ENCODE measurements at places on chromosomes 12 and 14. TPM values are rescaled to one million over a fixed set of nuclear protein-coding genes. Genes with fewer than 3 reads are reported as not detected.
A peak's percentile ranks its signal among the peaks of the same experiment; 100 is the strongest.

CCDC38 gene
- total RNA-seq = not detected

- DNase-seq = no peak
These were observed 10.9 kb upstream of the PCED1B start for GRCh38 chr12:47068539-47068938.

UNC79 gene
- total RNA-seq = under 0.01 TPM

DNA sequence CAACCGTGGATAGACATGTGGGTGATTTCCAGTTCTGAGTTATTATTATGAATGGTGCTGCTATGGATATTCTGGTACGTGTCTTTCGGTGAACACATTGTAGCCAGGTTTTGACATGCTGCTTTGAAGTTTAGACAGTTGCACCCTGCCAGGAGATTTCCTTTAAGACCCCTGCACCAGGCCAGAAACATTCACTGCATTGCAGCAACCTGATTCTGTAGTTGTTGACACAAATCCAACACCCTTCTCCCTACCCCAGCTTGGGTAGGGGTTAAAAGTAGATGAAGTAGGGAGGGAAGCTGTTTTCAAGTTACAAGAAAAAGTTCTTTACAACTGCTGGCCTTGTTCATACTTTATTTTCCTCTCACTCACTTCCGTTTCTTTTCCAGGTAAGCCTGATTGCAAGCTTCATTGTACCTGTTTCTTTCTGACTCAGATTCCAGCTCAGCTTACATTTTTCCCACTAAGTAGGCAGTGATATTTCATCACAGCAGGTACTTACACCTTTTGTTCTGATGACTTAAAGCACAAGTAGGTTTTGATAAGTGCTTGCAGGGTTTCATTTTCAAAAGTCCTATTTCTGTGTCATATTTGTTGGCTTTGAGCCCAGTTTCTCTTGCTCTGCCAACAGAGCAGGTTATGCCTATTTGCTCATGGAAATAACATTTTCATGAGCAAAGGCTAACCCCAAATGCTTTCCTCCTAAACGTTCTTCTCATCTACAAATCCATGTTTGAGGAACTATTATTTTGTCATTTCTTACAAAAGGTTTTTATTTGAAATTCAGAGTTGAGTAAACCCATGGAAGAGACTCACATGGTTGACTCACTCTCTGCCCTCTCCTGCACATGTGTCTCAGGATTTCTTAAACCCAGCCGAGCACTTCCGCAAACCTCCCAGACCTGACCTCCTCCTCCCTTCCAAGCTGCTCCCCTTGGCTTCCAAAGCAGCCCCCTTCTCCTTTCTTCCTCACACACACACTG lies 12.1 kb upstream of the LTA4H start:
- peak; percentile 33 for DNase-seq

C12orf42 gene
- total RNA-seq = not detected

OR4E2 gene
- not detected for total RNA-seq

DNA sequence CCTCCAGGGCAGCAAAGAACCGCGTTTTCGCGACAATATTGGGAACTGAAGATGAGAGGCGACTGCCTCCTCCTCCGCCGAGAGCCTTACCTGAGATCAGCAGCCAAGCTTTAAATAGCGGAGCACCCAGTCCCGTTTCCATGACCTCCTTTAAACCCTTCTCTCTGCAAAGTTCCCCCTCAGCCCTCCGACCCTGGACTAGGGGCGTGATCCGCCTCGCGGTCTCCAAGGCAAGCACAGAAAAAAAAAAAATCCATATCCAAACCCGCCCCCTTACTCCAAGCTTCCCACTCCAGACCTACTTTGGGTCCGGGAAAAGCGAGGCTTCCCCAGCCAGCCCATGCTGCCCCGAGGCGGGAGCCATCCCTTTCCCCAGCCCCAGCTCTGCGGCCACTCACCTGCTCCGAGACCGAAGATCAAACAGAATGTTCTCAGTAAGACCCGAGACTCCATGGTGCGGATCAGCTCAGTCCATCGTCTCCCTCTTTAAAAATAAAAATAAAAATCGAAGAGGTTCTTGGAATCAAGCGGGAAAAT lies 630 bp downstream of the NELL2 start:
- DNase-seq = no peak

DNA sequence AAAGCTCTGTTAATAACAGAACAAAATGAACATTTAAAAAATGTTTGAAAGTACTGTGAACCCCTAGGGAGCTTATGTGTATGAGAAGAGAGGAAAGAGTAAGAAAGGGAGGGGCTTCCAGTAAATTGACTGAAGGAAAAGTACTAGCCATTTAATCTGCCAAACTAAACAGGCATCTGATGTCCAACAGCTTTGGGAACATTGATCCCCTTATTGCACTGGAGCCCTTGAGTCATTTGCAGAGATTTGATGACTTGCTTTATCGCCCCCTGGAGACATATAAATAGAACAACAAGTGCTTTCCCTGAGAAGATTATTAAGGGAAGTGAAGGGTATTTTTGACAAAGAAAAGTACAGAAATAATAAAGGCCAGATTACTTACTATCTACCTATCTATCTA lies 319.3 kb upstream of the NOVA1 start:
- no peak for DNase-seq

GRCh38 chr14:87059060-87059839 lies 933.7 kb downstream of the GALC start:
- no peak for DNase-seq

SLC5A8 gene
- not detected for total RNA-seq

DNA sequence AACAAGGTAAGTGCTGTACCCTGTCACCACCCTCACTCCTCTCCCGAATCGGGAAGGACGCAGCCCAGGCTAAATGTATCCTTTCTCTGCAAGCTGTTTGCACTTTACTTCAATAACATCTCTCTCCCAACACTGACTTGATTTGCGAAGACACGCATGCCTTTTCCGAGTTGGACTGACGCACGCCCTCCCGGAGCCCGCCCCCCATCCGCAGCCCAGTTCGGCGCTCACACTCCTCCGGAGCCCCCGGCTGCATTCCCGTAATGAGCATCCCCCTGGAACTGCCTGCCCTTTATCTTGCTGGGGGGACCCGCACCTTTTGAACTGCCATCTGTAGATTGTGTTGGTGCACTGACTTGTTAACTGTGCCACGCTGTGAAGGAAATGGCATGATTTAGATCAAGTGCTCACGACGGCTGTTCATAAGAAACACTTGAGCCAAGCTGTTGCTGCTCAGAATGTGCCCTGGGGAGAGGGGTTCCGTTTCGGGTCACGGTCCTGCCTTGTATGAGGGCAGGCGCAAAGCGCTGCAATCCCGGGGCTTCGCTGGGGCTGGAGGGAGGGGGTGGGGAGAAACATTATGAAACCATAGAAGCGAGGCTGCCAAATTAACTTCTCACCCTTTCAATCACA lies 176.6 kb upstream of the CDKN3 start:
- DNase-seq = no peak

DNA sequence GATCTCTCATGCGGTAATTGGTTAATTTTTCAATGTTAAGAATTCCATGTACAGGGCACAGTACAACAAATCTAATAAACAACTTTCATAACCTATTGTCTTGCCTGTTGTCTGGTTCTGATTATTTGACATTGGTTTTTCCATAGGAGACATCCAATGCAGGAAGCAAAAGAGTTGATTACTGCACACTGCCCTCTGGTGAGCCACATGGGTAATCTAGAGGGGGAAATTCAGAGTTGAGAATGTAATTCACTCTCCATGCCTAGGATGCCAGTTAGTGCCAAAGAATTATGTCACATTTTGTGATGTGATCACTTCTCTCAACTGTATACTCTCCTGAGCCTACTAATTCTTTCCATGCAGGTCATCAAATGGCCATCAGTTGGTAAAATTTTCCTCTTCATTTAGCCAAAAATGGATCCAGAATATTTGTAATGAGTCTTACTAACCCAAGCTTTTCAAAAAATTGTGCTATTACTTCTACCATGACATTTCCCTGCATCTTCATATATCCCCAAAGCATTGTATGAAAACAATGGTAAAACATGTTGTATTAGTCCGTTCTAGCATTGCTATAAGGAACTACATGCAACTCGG lies 17.7 kb upstream of the CCDC91 start:
- DNase-seq = peak; percentile 36

DNA sequence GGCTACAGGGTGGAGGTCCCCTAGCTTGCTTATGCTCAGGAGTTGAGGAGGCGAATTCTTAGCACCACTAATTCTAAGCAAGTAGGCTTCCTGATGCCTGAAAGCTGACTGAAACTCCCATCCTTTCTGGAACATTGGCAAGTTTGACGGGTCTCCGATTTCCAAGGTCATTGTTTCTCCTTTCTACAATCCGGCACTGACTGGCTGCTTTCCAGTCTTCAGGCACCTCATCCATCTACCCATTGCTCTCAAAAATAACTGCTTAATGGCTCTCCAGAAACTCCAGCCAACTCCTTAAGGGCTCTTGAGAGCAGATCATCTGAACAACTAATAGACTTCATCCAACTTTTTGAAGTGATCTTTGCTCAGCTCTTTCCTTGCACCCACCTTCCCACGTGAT lies 13.3 kb downstream of the REM2 start:
- no peak for DNase-seq

DNA sequence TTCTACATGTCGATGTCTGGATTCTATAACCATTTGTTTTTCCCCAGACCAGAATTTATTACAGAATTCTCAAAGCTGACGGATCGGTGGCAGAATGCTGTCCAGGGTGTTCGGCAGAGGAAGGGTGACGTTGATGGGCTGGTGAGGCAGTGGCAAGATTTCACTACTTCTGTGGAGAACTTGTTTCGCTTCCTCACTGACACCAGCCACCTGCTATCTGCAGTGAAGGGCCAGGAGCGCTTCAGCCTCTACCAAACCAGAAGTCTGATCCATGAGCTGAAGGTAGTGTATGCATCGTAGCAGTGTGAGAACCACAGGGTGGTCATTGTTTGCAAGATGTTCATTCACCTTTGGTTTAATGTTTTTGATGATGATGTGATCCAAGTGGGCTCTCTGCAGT lies 124.0 kb downstream of the ESR2 start:
- no peak for DNase-seq

GRCh38 chr12:57370696-57371095 lies 60.1 kb downstream of the R3HDM2 start:
- DNase-seq = no peak

GRCh38 chr14:80605536-80605935 lies 336.0 kb downstream of the CEP128 start:
- DNase-seq = no peak

KLRG1 gene
- total RNA-seq = 0.97 TPM

Measured in glomerular endothelial cell (primary cell).